ENCODE measurements at places on chromosomes 6 and 20.

DNA sequence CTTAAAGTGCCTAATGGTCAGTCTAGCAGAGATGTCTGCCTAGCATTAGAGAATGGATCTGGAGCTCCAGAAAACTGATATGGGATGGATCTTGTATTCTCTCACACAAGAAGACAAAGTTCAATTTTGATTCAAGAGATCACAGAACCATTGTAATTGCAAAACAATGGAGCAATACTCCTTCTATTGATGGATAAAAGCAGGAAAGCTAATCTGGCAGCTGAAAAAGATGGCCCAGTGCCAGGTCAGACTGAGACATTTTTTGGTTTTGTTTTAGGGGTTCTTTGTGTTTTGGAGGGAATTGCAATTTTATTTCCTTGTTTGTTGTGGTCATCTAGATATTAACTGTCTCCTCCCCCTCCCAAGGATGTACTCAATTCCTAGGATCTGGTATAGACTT lies 14.6 kb upstream of the ZNF133 start:
- no peak for DNase-seq

GRCh38 chr6:123806561-123806960 lies 2.9 kb downstream of the NKAIN2 start:
- no peak for DNase-seq

DNA sequence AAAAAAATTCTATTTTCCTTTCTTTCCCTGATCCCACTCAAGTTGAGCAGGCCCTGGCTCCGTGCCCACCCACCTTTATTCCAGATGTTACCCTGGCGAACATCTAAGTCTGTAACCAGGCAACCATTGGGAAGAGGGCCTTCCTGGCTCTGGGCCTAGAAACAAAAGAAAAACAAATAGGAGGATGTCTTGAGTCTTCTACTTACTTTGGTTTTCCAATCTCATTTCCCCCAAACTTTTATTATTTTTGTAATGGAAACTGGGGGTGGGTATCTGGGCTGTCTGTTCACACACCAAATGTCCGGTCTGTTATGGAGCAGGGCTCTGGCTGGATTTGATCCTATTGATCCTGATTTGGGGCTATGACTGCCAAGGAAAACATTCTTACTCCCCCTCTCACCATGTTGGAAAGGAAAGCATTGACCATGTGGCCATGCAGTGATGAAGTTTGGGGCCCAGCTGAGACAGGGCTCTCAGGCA lies 744.1 kb downstream of the DHX35 start:
- no peak for DNase-seq

- DNase-seq, result no peak
These were observed 36.3 kb upstream of the GATA5 start for GRCh38 chr20:62511915-62512610.

- DNase-seq, result no peak
These were observed 12.9 kb downstream of the PARD6B start for GRCh38 chr20:50744143-50744792.

GRCh38 chr6:87907521-87907920 lies 140.1 kb upstream of the SPACA1 start:
- DNase-seq, result no peak

- no peak for DNase-seq
These were observed 38.3 kb downstream of the HECA start for GRCh38 chr6:139173172-139173571.

- no peak for DNase-seq
These were observed 10.8 kb downstream of the GSTA4 start for GRCh38 chr6:52984247-52984646.

DNA sequence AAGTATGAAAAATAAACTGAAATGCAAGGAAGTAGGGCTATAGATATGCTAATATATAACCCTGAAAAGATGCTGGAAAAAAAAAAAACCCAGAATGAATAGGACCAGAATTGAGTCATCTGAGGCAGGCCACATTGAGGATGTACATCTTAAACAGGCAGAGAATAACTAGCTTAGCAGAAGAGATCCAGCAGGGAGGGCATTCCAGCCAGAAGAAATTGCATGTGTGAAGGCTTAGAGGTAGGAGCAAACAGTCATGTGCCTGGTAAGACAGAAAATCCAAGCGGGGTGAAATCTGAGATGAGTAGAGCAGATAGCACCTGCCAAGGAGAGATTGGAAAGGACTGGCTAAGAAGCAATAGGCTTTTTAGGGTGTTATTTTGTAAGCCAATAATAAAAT lies 2.6 kb downstream of the COL19A1 start:
- no peak for DNase-seq

DNA sequence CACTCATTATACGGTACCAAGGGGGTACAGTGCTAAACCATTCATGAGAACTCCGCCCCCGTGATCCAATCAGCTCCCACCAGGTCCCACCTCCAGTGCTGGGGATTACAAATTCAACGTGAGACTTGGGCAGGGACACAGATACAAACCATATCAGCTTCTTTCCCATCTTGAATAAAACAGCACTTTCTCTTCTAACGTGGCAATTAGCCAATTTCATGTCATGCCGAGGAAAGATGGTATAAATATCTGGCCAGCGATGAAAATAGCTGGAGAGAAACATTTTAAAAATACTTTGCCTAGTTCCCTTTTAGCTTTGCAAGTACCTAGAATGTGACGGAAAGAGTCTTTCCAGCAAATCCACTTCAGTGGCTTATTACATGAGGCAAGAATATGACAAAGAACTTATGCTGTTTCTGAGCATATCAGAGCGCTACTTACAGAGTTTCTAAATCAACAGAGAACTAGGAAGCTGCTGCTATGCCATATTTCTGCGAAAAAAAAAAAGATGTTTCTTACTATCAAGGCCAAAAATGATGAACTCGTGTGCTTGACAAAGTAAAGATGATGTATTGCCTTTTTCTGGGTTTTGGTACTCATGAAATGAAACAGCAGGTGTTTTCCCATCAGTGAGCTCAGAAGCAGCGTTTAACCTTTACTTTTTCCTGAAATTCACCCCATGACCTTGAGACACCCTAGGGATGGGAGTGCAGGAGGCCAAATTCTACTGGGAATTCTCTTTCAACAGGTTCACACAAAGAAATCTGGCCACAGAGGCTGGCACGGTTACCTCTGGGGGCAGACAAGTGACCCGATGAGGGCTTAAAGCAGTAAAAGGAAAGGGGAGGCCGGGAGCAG lies 37.9 kb downstream of the AGPAT4 start:
- no peak for DNase-seq

DNA sequence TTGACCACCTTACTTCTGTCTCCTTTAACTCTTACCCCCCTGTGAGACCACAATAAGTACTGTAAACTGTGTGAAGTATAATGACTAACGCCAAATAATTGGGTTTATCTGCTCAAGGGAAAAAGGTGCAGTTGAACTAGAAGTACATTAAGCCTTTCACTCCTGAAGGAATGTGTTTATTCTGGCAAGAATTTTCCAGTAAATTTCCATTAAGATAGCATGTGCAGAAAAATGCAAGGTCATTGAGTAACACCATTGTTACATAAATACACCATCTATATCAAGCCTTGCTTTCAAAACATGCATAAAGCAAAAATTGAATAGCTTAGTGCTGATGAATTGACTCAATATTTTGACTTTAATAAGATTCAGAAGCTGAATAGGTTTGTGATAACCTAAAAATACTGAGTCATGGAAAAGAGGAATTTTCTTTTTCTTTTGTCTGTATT lies 65.4 kb downstream of the ARHGAP18 start:
- DNase-seq, result no peak

DNA sequence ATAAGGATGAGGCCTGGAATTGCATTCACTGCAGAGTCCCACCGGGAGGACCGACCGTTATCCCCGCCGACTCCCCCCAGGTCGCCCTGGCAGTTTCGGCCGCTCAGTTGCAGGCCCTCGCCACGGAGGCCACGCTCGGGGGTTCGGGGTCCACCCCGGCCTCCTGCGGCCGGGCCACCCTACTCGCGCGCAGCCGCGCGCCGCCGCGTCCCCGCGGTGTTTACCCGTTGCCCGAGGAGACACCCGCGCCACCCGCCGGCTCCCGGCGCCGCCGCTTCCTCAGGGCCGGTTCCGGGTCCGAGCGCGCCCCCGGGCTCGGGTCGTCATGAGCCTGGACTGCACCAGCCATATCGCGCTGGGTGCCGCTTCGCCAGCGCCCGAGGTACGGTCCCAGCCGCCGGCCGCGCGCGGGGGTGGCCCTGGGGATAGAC lies at the start of gene CCDC170:
TSS of gene CCDC170 (plus strand) at position 214 of the 431 bp plus-strand sequence. CDS start at position 326, 112 bp downstream.
- DNase-seq, result peak; percentile 25

- no peak for DNase-seq
These were observed 5.3 kb upstream of the EPPIN start for GRCh38 chr20:45552456-45552855.

GRCh38 chr20:11772226-11772730 lies 145.4 kb upstream of the BTBD3 start:
- no peak for DNase-seq

- DNase-seq, result peak; percentile 8
These were observed 154.2 kb upstream of the QKI start for GRCh38 chr6:163260111-163260895.

DNA sequence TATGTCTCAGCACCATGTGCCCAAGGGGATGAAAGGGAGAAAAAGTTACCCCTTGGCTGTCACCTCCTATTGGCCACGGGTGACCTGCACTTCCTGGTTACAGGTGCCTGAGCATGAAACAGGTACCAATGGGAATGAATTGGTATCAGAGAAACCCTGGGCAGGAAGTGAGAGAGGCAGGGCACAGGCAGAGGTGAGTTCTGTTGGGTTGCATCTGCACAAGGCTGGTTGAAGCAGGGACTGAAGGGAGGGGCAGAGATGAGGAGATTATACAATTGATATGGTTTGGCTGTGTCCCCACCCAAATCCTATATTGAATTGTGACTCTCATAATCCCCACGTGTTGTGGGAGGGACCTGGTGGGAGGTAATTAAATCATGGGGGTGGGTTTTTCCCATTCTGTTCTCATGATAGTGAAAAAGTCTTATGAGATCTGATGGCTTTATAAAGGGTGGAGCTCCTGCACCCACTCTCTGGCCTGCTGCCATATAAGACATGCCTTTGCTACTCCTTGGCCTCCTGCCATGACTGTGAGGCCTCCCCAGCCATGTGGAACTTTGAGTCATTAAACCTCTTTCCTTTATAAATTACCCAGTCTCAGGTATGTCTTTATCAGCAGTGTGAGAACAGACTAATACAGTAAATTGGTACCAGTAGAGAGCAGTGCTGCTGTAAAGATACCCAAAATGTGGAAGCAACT lies 291.8 kb downstream of the LRFN2 start:
- no peak for DNase-seq

- no peak for DNase-seq
These were observed 80.3 kb downstream of the CHD6 start for GRCh38 chr20:41537865-41538264.

DNA sequence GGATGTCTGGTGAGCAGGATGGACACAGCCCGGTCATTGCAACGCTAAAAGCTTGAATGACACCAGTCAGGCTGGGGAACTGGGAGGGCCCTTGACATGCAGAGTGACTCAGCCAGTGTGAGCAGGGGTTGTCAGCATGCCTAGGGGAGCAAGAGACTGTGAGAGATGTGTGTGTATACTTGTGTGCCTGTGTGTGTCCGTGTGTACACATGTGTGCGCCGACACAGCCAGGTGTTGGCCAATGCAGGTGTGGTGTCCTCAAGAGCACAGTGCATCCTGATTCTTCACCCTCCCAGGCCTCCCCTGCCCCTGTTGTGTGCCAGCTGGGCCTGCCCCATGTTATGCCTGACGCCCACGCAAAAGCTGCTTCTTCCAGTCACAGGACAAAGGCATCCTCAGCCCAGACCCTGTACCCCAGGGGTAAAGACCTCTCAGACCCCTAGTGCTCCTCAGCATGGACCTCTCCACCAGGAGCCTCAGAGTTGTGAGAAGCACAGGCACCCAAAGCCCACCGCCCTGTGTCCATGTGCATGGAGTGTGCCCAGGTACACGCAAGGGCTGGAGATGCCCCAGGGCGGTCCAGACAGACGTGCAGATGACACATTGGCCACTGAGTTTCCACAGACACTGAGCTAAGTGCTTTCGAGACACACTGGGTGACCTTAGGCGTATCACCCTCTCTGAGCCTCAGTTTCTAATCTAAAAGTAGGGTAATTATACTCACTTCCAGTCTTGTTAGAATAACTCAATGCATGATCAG lies 16.6 kb downstream of the NRSN2 start:
- no peak for DNase-seq

Data from left renal pelvis (tissue), 4 donors.